Right kidney (tissue), 9 donors: ENCODE measurements at places on chromosomes 11 and 22.

GRCh38 chr11:119282495-119282894 is 34.4 kb downstream of the MCAM start:
- DNase-seq, result no peak

GRCh38 chr11:3041699-3042441 is 15.4 kb downstream of the CARS1 start:
- no peak for DNase-seq

- DNase-seq, result no peak
Measured at GRCh38 chr11:74171630-74171968, 510 bp downstream of the PPME1 start.

- DNase-seq, result no peak
Measured at GRCh38 chr11:102751673-102752072, 26.9 kb upstream of the MMP8 start.

DNA sequence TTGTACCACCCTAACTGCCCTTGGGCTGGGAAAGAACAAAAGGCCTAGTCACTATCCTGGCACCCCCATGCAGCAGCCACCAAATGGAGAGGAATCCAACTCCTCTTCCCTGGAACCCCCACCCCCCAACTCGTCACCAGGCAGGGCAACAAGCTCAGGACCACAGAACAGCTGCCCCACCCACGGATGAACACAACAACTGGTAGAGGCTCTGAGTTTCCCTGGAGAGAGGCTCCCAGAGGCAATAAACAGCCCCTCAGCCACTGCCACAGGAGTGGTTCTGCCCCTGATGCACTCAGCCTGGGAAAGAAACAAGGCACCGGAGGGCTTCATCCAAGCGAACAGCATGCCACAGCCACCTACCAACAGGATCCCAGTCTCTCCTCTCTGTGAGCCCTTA is 778.4 kb upstream of the FAT3 start:
- no peak for DNase-seq

- no peak for DNase-seq
Measured at GRCh38 chr11:112042161-112042960, 17.2 kb downstream of the DLAT start.

- DNase-seq, result no peak
Measured at GRCh38 chr22:50169774-50170341, 673 bp upstream of the PANX2 start.

- DNase-seq, result no peak
Measured at GRCh38 chr22:49487950-49488349, 339.7 kb downstream of the BRD1 start.
